ENCODE measurements at places on chromosomes 3 and 15.

DNA sequence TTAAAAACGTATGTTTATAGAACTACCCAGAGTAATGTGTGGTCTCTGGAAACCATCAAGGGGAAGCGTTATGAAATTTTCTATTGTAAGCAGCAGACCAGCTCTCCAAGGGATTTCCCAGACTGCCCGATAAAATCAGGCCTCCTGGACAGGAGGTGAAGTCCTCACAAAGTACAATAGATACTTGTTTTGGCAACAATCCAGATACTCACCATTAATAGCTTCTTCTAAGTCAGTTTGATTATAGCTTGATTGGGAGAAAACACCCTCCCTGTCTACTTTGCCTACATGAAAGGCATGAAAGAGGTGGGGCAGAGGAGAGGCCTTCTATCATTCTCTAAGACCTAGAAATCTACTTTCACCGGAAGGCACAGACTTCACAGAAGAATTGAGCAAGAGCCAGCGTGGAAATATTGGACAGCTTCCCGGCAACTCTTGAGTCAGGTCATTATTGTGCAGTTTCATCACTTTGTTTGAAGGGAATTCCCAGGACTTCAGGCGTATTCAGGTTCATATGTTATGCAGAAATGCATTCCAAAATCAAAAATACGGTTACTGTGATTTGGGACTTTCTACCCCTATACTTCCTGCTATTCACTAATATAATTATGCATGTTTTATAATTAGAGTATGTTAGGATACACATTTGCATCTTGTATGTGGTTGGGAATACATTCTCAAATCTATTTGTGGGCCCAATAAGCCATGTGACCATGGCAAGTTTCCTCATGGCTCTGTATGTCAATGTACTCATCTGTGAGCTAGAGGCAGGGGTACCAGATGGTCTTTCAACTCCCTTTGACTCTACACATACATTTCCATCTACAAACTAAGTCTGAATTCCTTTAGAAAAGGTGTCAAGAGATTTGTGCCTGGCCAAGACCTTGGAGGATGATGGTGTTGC, 103.5 kb downstream of the CD47 start:
- peak; percentile 91 for DNase-seq

DNA sequence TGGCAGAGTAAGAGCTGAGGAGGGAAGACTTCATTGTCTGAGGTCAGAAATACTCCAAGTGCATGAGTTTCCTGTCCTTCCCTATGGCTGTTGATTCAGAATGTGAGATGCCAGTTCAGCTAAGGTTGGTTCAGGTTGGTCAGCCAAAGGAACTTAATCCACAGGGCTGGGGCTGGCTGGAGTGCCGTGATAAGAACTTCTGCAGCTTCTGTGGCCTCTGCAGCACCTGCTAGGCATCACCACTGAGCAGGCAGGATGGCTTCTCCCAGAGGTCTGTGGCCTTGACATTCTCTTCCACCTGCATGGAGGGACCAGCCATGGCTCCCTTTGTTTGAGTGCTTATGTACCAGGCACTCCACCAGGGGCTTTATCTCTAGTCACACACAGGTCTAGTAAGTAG, 109.5 kb upstream of the PLXNA1 start:
- no peak for DNase-seq

- no peak for DNase-seq
Observed at GRCh38 chr3:129539206-129539605, 3.8 kb upstream of the H1-8 start.

- DNase-seq, result no peak
Observed at GRCh38 chr3:88812576-88812975, 294.8 kb upstream of the EPHA3 start.

DNA sequence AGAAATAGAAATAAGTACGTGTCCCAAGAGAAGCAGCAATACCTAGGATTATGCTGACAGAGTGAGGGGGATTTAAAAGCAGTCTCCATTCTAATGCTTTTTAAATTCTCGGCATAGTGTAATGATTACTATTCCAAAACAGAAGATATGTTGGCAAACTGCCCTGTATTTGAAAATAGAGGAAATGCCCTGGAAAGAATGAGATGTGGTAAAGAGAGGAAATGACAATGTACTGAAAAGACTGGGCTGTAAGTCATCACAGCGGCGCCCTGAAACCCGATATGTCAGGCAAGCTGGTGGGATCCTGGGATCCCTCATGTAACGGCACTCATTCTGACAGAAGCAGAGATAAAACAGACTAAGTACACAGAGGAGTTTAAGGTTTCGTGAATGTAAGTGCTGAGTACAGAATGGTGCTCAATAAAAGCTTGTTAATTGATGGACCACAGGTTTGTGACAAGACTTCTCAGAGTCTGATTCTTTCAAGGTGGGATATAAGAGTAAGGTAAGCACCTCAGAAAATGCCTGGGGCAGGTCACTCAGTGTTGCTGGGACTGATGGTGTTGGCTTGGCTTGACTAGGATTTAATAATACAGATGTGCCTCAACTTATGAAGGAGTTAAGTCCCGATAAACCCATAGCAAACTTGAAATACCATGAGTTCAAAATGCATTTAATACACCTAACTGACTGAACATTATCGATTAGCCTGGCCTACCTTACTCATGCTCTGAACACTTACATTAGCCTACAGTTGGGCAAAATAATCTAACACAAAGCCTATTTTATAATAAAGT, 91.4 kb downstream of the NFKBIZ start:
- DNase-seq, result peak; percentile 85

DNA sequence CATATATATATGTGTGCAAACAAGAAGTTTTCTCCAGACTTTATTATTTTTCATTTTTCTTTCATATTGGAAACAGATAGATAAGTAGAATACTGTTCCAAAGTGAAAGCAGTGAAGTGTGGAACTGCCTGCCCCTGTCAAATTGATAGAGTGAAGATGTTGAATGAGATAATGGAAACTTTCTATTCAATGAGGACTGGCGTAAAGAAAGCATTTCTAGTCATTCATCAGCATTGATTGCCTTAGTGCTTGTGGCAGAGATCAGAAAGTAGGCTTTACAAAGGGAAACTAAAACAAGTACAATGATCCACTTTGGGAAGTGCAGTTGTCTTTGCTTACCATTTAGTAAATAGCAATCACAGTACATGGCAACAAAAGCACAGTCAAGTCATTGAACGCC, 300.0 kb downstream of the CADM2 start:
- no peak for DNase-seq

GRCh38 chr15:92719021-92719420, 63.4 kb upstream of the FAM174B start:
- no peak for DNase-seq

DNA sequence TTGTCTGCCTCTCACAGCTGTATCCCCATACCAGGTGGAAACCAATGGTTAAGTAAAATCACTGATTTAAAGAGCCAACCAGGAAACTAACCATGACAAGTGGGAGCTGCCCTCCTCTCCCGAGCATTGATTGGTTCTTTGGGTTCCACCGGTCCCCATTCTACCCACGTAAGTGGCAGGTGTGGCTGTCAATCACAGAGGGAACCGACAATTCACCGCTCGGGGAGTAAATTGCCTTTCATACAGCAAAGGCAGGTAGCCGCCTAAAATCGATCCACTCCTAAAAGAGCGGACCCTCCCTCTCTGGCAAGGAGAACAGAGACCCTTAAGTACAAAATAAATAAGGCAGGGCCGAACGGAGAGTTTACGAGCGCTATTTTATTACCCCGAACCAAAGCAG, 1.2 kb downstream of the ERC2 start:
- peak; percentile 36 for DNase-seq

DNA sequence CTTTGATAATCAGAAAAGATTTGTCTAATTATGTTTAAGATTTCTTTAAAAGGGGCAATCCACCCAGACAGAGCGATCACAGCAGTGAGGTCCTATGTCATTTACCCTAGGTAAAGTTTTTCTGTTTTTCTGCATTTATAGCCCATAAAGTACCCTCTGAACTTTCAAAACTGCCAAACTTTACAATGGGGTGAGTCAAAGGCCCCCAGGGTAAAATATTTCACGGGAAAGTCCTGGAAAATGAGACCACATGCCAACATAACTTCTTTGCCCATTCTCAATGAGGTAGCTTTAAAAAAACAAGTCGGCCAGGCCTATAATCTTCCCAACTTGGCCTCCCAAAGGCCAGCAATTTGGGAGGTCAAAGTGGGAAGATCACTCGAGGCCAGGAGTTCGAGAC, 53.0 kb downstream of the SUCLG2 start:
- DNase-seq, result no peak

GRCh38 chr15:95994418-95994817, 336.1 kb upstream of the NR2F2 start:
- no peak for DNase-seq

DNA sequence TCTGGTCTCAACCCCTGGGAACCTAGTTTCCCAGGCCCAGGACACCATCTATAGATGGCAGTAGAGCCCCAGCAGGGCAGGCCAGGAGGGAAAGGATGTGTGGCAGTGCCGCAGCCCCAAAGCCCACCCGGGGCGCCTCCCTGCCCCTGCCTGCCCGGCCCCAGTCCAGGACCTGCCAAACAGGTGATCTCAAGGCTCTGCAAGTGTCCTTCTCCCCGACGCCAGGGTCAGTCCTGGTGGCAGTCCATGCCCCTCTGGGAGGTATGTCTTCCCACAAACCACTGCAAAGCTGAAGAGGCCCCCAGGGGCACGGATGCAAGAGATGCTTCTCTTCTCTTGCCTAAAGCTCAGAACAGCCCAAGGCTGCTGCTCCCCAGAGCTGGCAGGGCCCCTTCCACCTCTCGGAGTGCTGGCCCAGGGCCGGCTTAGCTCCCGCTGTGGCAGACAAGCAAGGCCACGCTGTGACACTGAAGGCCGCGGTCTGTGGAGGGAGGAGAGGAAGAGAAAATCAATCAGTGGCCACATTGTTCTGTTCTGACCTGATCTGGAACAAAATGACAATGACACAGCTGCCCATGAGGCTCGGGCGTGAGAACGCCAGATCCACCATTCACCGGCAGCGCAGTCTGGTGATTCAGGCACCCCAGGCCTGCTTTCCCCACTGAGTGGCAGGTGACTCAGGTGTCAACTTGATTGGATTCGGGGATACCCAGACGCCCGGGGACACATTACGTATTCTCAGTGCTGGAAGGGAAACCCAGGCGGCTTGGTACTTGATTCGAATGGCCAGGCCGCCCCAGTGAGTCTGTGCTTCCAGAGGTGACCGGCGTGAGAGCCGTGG, 34.0 kb downstream of the KLHL25 start:
- no peak for DNase-seq

DNA sequence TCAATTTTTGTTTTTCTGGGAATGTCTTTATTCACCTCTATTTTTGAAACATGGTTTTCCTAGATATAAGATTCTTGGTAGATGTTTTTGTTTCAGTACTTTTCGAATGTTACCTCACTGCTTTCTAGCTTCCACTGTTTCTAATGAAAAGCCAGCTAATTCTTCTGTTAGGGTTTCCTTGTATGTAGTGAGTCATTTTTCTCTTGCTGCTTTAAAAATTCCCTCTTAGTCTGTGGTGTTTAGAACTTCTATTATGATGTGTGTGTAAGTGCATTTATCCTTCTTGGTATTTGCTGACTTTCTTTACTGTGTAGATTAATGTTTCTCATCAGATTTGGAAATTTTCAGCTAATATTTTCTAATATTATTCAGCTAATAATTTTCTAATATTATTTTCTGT, 151.1 kb upstream of the OSTN start:
- DNase-seq, result no peak

DNA sequence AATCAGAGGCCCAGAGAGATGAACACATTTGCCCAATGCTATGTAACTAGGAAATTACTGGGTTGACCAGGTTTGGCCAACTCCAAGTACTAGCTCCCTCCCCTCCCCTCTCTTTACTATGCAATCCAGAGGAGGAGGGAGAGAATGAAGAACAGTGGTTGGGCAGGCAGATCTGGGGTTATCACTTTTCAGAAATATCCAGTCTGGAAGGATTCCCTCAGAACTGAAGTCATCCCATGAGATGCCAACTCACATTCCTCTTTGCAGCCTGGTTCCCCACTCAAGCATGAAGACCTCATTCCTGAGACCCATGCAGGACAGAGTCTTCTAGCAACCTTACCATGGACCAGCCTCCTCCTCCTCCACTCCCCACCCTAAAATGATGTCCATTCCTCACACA, 201.1 kb downstream of the TLE3 start:
- DNase-seq, result no peak

DNA sequence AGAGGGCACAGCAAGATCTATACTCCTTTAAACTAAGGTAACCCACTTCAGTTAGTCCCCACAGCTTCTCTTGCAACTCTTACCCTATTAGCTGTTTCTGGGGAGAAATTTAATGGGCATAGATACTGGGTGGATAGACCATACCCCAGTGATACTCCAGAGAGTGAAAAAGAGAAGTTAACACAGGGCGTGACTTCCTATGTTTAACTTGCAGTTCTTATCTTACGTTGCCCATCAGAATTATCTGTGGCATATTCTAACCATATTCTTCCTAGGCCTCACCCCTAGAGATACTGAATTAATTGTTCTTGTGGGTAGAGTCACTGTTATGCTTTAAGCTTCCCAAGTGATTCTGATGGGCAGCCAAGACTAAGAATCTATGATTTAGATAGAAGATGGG, 485.4 kb upstream of the TPRG1 start:
- no peak for DNase-seq

- no peak for DNase-seq
Observed at GRCh38 chr15:38549222-38549621, 15.4 kb downstream of the RASGRP1 start.

DNA sequence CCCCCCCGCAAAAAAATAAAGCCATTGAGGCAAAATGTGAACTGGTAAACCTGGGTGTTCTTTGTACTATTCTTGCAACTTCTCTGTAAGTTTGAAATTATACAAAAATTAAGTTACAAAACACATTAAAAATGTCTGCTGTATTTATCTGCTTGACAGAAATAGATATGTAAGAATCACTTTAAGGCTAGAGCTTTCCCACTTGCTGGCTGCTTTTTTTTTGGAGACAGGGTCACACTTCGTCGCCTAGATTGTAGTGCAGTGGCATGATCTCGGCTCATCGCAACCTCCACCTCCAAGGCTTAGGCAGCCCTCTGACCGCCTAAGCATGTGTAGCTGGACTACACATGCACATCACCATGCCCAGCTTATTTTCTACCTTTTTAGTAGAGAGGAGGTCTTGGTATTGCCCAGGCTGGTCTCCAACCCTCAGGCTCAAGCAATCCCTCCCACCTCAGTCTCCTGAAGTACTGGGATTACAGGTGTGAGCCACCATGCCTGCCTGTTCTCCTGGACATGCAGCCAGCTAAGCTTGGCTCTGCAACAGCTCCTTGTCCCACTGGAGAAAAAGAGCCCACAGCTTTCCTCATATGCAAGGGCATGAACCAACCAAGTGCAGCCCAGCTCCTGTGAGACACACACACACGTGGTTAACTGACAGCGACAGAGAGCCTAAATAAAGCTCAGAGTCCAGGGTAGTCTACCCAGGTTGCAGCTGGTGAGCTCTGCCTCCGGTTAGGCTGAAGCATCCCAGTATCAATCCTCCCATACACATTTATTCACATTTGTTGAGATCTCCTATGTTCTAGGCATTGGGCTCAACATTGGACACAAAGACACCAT, 4.5 kb downstream of the RPS17 start:
- DNase-seq, result no peak
